ENCODE measurements at places on chromosomes 5 and 9.

- DNase-seq, result no peak
Measured at GRCh38 chr5:80761176-80761575, 106.4 kb upstream of the DHFR start.

GRCh38 chr5:179868541-179868940 is 9.9 kb upstream of the MRNIP start:
- DNase-seq, result no peak

DNA sequence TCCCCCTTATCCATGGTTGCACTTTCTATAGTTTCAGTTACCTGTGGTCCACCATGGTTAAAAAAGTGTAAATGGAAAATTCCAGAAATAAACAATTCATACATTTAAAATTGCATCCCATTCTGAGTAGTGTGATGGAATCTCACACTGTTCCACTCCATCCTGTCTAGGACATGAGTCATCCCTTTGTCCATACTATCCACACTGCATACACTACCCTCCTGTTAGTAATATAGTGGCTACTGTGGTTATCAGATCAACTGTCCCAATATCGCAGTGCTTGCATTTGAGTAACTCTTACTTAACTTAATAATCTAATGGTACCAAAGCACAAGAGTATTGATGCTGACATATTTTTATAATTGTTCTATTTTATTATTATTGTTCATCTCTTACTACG is 100.7 kb downstream of the RAB3C start:
- no peak for DNase-seq

DNA sequence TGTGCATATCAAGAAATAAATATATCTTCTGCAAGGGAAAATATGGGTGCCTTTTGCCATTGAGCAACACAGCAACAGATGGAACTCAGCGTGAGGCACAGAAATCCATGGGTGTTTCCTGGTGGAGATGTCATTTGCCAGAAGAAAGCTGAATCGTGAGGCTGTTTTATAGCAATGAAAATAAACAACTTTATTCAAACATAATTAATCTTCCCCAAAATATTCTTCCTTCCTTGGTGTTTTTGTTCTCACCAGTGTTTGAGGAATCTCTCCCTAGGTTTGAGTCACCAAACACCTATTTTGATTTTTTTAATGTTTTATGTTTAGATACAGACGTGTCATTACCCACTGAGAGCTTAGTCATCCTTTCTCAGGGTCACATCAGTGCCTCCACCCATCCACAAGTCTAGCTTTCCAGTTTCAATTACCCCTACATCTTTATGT is 65.8 kb upstream of the PAPPA start:
- DNase-seq, result no peak

- no peak for DNase-seq
Measured at GRCh38 chr5:34554641-34555040, 101.5 kb upstream of the RAI14 start.

- no peak for DNase-seq
Measured at GRCh38 chr5:146544232-146544631, 28.2 kb upstream of the GPR151 start.

DNA sequence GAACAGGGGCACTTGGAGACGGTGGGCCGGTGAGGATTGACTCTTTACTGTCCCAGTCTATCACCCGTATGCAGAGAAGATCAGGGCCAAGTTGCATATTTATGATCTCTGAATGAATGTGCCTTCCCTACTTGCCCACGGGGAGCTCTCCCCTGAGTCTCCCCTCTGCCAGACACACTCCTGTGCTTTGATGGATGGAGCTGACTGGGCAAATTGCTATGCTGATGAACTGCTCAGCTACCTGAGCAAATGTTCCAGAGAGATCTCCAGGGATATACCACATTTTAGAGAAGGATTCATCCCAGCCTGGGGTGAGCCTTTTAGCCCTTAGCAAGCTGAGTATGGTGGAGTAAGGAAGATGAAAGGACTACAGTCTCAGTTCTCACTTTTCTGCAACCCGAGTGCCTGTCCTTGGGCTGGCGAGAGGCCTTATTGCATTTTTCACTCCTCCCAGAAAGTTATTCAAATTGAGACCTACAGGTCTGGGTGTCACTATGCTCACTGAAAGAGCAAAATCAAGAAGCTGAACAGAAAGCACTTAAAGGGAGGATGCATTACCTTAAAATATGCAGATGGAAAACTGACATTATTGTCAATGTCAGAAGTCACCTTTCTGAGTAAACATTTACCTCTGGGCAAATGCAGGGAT is 526.7 kb upstream of the WWC1 start:
- DNase-seq, result peak; percentile 6

- no peak for DNase-seq
Measured at GRCh38 chr5:29382780-29383179, 1810.7 kb upstream of the CDH6 start.

DNA sequence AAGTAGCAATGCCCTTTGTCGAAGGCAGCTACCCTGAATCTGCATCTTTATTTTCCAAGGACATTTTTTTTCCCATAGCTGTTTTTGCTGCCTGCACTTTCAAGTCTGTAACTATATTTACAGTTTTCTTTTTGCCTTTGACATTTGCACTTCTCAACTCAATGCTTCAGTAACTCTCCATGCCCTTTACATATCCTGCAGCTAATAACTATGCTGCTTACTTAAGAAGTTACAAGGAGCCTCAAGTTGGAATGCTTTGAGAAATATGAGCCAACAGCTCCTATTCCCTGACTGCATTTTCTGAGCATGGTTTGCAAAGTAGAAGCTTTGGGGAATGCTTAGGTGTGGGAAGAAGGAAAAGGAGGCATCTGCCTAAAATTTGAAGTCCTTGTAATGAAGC is 194.8 kb upstream of the TRPC7 start:
- no peak for DNase-seq

DNA sequence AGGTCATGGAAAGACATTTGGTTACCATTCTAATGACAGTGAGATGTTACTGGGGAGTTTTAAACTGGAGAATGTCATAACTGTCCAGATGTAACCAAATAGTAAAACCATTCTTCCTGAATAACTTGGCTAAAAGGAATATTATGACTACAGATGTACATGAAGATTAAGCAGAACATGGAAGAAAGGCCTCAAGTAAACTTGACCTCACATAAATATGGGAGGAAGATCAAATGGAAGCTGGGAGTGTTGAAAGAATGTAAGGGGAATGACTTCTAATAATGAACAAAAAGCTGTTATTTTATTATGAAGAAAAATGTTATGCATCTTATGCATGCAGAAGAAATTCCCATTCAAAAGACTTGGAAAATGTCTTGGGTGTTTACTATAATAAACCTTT is 107.7 kb upstream of the CDKN2B start:
- no peak for DNase-seq

- peak; percentile 37 for DNase-seq
Measured at GRCh38 chr5:149141224-149141956, at the start of gene ABLIM3. ABLIM3 (plus strand) TSS chr5:149141493; CDS start chr5:149142096, 603 bp downstream.

DNA sequence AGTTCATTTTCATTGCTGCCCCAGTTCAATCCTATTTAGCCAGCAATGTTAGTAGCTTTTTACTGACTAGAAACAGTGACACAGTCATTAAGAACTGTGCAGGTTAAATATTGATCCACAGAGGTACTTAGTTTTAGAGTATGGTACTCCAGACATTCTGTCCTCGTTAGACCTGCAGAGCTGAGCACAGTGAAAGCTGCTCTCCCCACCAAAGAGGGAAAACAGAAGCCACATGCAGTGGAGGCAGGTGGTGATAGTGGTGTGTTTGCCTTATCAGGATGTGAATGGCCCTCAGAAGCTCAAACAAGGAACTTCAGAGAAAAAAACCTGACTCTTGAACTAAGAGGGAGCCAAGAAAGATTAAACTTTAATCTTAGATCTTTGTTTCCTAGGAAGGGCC is 75.5 kb downstream of the UNC13B start:
- DNase-seq, result no peak

- no peak for DNase-seq
Measured at GRCh38 chr5:71932131-71932654, 175.1 kb upstream of the MAP1B start.

DNA sequence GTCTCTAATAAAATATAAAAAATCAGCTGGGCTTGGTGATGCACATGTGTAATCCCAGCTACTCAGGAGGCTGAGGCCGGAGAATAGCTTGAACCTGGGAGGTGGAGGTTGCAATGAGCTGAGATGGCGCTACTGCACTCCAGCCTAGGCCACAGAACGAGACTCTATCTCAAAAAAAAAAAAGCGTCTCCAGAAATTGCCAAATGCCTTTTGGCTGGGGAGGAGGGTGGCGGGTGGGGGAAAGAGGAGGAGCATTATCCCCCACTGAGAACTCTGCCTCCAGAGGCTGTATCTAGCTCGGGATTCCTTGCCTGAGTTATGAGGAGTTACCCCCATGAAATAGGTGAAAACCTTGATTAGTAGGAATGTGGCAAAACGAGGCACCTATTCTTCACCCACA is 4.8 kb downstream of the ROPN1L start:
- no peak for DNase-seq

- DNase-seq, result no peak
Measured at GRCh38 chr5:135027697-135028615, 6.1 kb downstream of the PITX1 start.

- no peak for DNase-seq
Measured at GRCh38 chr9:97856857-97857605, 4.0 kb downstream of the FOXE1 start.

DNA sequence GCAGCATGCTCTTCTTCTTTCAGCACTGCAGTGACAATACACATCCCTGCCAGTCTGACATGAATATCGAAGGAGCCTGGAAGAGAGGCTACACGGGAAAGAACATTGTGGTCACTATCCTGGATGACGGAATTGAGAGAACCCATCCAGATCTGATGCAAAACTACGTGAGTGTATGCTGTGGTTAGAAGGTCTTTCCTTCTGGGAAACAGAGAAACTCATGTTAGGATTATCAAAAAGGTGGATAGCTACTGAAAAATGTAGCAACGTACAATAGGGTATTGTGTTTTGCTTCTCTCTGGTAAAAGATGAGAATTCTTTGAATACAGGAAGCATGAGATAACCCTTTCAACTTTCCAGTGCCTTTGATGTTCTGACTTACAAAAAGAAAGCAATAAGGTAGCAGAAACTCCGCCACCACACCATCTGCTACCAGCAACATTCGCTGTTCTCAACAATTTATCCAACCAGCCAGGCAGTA is 133.3 kb downstream of the PCSK5 start:
- DNase-seq, result no peak

DNA sequence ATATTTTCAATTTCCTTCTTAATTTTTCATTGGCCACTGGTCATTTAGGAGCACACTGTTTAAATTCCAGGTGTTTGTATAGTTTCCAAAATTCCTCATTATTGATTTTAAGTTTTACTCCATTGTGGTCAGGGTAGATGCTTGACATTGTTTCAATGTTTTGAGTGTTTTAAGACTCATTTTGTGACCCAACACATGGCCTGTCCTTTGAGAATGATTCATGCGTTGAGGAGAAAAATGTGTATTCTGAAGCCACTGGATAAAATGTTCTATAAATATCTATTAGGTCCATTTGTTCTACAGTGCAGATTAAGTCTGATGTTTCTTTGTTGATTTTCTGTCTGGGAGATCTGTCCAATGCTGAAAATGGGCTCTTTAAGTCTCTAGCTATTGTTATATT is 24.4 kb upstream of the FNIP1 start:
- no peak for DNase-seq

DNA sequence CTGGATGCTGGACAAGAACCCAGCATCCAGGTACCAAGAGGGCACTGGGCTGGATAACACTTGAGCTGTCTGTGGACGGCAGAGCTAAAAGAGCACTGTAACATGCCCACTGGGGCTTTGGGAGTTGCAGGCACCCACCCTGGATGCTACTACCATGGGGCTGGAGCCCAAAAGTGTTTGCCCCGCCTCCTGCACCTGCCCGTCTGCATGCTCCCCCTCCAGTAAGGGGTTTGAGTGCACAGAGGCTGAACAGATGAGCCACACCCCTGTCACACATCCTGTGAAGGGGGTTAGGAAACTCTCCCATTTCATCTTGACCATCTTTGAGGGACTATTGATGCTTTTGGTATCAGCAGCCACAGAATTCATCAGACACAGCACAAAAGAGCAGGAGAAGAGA is 69.0 kb downstream of the LIX1 start:
- DNase-seq, result no peak

DNA sequence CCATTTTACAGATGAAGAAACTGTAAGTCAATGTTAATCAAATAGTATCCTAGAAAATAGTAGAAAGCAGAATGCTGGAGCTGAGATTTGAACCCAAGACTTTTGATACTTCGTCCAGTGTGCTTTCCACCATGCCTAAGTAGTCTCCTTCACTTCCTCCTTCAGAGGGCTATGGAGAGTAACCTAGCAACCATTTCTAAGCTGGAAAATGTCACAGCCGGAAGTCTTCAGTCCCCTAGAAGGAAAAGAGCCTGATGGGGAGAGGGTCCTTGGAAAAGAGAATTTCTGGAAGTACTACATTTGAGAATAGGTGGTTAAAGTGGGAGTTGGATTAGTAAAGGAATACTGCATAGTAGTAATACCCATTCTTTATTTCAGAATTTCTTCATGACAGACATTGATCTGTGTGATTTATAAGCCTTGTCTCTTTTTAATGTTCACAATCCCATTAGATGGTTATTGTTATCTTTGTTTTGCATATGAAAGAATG is 32.7 kb downstream of the PCDHAC2 start:
- no peak for DNase-seq

DNA sequence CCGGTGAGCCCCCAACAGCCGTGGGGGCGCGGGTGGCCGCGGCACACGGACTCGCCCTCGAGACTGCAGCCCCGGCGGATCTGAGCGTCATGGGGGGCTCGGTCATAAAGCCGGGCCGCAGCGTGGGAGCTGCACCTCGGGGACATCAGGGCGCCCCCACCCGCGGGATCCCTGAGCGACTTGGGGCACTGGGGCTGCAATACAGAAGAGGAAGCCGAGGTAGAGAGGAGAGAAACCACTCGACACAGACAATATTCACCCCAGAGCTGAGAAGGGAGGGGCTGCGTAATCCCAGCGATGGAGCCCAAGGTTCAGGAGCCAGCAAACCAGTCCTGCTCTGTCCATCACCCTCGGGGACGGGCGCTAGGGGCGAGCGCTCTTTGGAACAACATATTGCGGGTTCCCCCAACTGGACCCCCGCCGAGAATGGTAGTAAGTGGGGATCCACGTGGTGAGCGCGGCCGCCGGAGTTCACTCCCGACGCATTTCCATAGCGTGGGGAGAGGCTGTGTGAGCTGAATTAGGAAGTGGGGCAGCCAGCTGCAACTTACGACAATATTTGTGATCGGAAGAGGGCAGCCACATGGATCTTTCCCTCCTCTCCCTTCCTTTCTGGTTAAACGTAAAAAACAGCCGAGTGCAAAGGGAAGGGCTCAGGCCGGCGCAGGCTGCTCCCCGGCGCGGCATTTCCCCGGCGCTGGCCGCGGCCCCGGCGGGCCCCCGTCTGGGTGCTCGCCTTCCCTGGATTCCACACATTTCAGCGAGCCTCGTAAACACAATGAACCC is 9.9 kb downstream of the PTCH1 start:
- DNase-seq, result peak; percentile 32

GRCh38 chr9:129347316-129348120 is 169.5 kb upstream of the IER5L start:
- DNase-seq, result no peak

DNA sequence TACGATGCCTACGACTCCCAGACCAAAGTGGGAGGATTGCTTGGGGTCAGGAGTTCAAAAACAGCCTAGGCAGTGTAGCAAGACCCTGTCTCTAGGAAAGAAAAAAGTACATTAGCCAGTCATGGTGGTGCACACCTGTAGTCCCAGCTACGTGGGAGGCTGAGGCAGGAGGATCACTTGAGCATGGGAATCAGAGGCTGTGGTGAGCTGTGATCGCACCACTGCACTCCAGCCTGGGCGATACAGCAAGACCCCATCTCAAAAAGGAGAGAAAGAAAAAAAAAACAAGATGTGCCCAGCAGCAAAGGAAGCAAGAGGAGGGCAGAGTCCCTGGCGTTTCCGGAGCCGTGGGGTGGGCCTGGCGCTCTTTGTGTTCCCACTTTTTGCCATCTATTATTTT is 79.4 kb upstream of the CACNA1B start:
- DNase-seq, result no peak

Data from SK-N-DZ (cell line).